ENCODE measurements at places on chromosomes 5 and 9.

GRCh38 chr9:95043826-95044225 is 273.7 kb downstream of the FANCC start:
- DNase-seq = no peak

GRCh38 chr5:3049261-3049660 is 297.8 kb upstream of the IRX2 start:
- DNase-seq = no peak

DNA sequence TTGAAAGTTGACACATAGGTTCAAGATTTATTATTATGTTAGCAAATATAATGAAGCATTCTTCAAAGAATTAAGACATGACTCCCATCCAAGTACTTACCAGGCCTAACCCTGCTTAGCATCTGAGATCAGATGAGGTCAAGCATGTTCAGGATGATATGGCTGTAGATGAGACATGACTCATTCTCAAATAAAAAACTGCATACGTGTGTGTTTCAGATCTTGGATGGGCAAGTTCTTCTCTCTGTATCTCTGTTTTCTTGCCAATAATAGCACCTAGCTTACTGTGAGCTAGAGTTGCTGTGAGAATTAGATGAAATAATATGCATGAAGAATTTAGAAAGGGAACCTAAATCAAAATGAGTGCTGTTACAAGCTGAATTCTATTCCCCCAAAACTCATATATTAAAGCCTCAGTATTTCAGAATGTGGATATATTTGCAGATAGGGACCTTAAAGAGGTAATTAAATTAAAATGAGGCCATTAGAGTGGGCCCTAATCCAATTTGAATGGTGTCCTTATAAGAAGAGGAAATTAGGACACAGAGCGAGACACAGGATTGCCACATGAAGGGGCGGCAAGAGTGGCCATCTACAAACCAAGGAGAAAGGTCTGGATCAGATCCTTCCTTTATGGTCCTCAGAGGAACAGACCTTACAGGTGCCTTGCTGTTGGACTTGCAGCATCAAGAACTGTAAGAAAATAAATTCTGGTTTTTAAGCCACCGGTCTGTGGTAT is 146.2 kb downstream of the MARCHF11 start:
- DNase-seq = no peak

DNA sequence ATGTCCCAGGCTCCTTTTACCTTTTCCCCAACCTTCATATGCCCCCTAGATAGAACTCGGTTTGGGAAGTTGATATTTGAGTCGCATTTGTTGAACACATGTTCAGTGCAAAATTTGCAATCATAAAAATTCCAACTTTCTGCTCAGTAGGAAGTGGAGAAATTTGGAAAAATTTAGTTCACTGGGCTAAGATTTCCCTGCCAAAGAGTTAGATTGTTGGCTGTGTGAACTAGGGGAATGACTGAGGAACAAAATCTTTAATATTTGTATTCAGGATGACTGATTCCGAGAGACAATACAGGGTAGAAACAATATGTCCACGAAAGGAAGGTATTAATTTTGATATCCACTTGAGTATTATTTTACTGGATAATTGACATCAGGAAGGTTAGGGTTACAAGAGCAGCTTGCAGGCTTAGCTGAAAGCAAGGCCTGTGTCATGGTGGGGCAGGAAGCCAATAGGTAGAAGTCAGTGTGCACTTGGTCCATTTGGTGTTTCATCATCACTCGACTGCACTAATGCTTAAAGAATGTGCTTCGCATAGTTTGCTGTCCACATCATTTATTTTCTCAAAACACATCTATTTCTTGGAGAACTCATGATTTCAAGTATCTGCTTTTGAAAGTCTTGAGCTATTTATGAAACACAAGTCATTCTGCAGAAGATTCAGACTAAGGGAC is 59.4 kb upstream of the GNA14 start:
- no peak for DNase-seq

DNA sequence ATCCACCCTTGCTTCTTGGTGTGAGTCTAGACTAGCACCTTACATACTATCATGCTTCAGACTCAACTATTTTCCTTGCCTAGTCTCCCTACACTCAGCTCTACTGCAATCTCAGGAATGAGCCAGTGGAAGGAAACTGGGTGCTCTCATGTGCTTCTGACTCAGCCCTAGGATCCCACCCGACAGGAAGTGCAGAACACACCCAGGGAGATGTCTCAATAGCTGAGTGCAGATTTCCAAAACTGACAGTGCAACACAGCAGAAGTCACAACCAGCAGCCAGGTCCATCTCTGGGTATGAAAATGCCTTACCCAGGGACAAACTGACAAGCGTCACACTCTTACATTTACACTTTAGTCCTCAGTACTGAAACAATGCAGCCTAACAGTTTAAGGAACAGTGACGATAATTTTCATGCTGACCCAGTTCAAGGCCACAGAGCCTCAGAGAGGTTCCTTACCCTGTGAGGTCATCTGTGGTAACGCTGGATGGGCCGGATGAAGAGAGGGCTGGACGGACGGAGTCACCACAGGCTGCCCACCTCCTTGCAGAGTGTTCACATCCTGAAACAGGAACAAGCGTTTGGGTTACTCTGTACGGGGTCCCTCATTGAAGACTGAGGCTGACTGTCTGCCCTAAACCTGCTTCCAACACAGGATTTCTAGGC is 33.0 kb downstream of the FKBP15 start:
- DNase-seq = no peak

DNA sequence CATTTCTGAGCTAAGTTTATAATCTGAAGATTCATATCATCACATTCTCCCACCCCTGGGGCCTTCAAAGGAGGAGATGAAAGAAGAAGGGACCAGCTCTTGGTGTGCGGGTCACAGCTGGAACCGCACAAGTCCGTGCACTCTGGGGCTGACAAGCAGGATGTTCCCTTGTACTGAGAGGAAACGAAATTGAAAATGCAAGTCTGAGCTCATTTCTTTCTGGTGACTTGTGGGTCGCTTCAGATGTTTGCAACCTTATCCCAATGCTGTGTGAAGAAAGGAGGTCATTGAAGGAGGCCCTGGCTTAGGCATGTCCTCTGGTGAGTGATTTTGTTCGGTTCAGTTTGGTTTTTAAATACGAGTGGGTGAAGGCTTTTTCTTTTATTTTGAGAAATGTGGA is 59.6 kb downstream of the C9orf152 start:
- DNase-seq = no peak

DNA sequence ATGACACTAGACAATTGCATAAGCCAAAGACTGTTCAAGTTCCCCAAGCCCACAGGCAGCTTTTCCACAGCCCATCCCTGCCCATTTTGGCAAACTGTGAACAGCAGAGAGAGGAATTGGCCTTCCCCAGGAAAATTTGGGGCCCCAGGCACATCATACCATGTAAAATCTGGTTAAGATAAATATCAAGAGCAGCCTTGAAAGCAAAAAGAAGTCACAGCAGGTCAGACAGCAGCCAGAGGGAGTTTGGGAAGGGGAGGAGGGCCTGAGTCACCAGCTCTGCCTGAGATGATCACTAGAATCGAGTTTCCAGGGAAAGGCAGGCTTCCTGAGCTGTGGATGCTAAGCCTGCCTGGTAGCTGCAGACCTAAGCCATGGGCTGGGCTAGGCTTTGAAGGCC is 179.2 kb downstream of the RFK start:
- DNase-seq = no peak

- no peak for DNase-seq
Measured at GRCh38 chr5:72243706-72244105, 76.3 kb downstream of the MRPS27 start.

GRCh38 chr5:78113689-78114264 is 180.7 kb downstream of the AP3B1 start:
- DNase-seq = no peak

DNA sequence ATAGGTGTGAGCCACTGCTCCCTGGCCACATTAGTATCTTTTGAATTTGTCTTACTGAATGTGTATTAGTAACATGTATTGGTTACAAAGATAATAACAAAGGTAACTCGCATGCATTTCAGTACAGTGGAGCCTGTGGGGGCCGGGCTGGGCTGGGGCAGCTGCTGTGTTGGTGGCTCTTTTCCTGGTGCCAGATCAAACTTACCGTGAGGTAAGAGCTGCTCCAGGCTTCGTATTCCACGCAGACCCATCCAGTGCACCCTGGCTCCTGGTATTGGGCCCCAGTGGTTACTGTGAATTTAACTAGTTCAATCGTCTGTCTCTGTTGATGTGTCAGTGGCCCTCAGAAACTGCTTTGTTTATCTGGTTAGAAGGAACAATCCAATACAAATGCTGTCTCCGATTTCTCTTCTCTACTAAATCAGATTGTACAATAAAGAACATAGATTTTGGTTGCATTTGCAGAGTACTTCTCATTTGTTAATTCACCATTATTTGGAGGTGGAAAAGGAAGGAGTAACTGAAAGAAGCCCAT is 15.6 kb downstream of the PRRC2B start:
- DNase-seq = no peak

- no peak for DNase-seq
Measured at GRCh38 chr9:14932231-14932630, 22.0 kb upstream of the FREM1 start.

DNA sequence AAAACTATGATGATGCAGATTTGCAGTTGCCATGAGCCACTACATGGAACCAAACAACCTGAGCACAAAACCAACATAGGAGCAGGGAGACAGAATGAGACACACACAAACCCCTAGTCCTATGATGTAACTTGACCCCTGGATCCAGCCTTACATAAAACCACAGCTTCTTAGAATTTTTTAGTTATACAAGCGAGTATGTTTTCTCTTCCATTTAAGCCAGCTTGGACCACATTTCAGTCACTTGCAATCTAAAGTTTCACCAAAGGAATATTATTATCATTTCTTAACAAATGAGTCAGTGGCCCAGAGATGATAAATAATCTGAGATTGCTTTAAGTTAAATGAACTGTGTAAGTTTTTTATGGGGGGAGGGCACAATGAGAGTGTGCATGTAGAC is 6.8 kb downstream of the SPOCK1 start:
- DNase-seq = no peak

GRCh38 chr9:21465859-21466518 is 16.1 kb downstream of the IFNE start:
- no peak for DNase-seq

GRCh38 chr5:145557345-145557744 is 277.8 kb downstream of the PRELID2 start:
- no peak for DNase-seq

GRCh38 chr9:129932303-129933151 is 97.3 kb downstream of the USP20 start:
- no peak for DNase-seq

DNA sequence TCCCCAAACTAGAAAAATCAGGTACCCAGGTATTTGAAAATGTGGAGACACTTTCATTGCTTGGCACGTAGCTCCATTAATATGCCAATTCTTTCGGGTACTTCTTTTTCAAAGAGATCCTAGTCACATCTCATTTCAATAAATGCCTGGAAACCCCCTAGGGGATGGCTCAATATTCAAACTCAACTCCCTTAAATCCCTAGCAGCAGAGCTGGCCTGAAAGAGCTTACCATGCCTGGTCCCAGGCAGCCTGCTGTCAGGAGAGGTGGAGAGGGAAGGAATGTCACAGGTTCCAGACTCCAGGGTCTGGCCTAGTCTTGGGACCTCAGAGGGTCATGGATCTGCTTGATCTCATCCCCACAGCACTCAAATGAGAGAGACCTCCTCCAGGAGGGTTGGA is 187.1 kb downstream of the SPOCK1 start:
- DNase-seq = no peak

DNA sequence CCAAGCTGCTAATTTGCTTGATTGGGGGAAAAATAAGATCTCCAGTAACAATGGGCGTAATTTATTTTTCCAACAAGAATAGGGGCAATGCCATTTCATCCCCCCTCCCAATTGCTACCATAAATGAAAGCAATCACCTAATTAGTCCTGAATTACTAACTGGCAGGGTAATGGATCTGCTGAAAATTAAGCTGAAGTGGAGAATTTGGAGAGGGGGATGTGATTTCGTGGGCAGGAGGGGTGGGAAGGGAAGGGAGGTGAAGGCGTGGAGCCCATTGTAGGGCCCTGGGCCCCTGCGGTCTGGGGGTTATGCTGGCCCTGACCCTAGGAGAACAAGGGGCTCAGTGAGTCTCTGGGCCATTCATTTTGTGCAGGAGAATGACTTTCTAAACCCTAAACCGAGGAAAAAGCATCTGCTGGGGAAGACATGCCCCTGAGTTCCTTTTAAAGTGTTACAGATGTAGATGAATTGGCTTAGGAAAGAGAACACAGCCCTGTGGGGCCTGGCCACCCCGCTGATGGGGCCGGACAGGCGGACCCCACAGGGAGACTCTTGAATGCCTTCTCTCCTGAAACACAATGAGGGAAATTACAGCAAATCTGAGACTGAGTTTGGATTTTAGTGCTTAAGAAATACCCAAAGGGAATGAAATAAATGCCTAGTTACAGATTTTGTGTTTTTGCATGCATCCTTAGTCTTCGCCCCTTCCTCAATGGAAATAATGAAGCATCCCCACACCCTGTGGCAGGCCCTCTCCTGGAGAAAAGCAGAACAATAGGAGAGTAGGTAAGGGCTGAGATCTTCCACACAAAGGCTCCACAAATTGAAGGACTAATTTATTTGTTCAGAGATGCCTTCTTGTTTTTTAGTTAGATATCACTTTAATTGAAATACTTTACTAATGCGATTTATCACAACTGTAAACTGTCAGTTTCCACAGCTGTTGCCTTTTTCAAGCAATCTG is 143.2 kb downstream of the PSAT1 start:
- DNase-seq = no peak

- no peak for DNase-seq
Measured at GRCh38 chr9:35826071-35826701, 2.3 kb downstream of the FAM221B start.

- DNase-seq = no peak
Measured at GRCh38 chr9:98603821-98604383, 104.8 kb downstream of the GABBR2 start.

DNA sequence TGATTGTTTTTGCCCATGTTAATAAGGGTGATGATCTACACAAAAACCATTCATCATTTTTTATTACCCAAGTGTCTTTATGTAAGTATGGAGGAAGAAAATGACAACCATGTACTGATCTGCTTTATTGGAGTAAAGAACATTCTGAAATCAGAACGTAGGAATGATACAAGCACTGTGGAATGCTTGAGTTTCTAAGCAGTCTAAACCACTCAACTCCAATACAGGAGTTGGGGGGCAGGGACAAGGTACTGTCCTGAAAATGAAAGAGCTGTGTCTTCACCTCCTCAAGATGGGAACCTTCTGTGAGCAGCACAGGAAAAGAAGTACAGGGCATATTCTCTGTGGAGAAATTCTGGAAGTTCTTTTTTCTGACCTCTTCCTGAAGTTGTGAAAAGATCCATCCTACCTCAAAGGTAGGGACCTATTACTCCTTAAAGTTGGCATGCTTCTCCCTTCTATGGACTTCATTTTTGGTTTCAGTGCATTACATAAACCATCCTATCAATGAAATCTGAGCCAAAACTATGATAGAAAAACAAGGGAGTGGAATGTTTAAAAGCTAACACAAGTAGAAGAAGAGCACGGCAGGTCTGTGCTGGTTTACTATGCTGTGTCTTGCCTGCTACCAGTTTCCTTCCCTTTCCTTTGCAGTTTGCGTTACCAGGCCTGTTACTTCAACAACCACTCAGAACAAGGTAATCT is 202.6 kb downstream of the SEMA5A start:
- DNase-seq = no peak

All from esophagus squamous epithelium (tissue), 5 donors.